Smooth muscle cell of the brain vasculature (primary cell): ENCODE measurements at places on chromosomes 11 and 22.
A peak's percentile ranks its signal among the peaks of the same experiment; 100 is the strongest.

GRCh38 chr11:88194990-88195389, 19.7 kb upstream of the RAB38 start:
- no peak for DNase-seq

- DNase-seq: no peak
Measured at GRCh38 chr11:124481365-124482323, 36.1 kb upstream of the OR8B8 start.

DNA sequence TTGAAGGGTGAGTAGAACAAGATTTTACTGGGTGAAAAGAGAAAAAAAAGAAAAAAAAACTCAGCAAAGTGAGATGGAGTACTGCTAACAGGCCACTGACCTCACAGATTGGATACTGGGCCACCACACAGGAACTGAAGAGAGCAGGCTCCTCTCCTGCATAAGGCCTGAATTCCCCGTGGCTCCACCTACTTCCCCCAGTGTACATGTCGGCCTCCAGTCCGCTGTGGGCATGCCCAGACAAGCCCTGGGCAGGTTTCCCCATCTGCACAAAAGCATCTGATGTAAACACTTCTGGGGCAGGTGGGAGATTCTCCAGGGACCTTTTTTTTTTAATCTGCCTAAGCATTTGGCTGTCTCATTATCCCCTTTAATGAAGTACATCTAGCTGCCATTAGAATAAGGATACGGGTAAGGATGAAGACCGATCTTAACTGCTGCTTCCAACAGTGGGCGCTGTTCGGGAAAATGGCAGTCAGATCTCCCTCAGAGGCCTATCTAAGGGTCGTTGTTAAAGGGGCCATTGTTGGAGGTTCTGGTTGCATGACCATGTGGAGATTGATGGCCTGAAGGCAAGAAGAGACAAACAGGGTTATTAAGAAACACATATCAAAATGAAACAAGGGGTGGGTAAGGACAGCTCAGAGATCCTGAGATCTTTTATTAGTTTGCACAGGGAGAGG, 48.5 kb downstream of the MS4A13 start:
- no peak for DNase-seq

GRCh38 chr11:86805873-86806310, 5.5 kb downstream of the PRSS23 start:
- DNase-seq: no peak

GRCh38 chr11:28798286-28798685, 690.1 kb downstream of the METTL15 start:
- no peak for DNase-seq

GRCh38 chr11:34174412-34175041, 69.1 kb downstream of the NAT10 start:
- peak; percentile 31 for DNase-seq

DNA sequence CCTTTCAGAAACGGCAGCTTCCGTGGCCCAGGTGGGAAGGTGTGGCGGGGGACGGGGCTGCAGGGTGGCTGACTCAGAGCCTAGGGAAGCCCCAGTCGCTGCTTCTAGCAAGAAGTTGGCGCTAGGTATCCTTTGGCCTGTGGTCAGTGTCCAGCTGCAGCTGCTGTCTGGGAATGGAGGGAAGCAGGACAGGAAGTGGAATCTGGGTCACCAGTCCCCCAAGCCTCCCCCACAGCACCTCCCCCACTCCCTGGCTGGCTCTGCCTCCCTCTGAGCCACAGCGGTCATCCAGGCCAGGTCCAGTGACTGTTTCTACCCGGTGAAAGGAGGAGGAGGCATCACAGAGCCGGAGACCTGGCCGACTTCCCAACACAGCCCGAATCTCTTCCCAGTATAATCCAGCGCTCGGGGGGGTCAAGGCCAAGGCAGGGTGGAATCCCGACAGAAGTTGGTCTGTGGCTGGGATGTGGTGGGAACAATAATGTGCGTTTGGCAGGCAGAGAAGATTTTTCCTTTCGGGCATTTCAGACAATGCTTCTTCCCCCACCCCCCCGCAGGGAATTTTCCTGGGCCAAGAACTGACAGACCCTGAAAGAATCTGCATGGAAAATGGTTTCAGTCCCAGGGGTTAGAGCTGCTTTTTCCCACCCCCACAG, 45.1 kb downstream of the C11orf96 start:
- peak; percentile 55 for DNase-seq

GRCh38 chr22:30601464-30601863, 5.5 kb upstream of the TCN2 start:
- DNase-seq: no peak

GRCh38 chr22:35328472-35328885, 28.8 kb downstream of the TOM1 start:
- DNase-seq: no peak

GRCh38 chr11:35015621-35016387, 99.4 kb downstream of the PDHX start:
- DNase-seq: no peak

DNA sequence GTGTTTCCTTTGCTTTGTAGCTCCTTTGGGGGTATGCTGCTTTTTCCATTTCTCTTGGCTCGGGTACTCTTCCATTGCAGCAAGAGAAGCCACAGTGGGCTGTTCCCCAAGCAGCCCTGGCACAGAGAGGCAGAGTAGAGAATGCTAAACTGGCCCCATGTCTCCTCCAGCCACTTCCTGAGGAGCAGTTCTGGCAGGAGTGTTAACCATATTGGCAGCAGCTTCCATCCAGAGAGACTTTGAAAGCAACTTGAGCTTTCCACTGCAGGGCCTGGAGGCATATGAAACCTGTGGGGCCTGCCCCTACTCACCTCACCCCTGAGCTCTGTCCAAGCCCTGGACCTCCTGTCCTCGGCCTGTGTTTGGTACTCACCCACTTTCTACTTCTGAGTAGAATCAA, 61.8 kb downstream of the ALX4 start:
- DNase-seq: no peak

DNA sequence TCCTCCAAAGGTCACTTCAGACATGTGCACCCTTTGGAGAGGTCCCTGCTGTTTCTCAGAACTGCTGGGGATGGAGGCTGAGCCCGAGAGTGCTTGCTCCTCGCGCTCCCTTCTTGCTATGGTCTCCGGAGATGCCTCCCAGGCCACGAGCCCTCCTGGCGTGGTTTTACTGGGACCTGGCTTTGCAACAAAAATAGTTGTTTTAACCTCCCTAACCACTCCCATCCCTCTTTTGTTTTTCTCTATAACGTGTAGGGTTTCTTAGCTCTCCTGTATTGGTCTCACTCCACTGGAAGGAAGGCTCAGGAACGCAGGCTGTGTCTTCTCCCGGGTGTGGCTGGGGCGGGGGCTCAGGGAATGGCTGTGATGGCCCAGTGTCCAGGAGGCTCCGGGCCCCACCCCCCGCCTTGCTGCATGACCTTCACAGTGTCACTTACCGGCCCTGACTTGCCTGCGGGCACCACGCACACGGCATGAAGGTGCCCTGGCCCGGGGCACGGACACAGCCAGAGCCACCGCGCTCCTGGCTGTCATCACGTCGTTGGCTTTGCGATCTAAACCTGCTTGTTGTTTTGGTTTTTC, 5.6 kb downstream of the PTDSS2 start:
- DNase-seq: no peak

DNA sequence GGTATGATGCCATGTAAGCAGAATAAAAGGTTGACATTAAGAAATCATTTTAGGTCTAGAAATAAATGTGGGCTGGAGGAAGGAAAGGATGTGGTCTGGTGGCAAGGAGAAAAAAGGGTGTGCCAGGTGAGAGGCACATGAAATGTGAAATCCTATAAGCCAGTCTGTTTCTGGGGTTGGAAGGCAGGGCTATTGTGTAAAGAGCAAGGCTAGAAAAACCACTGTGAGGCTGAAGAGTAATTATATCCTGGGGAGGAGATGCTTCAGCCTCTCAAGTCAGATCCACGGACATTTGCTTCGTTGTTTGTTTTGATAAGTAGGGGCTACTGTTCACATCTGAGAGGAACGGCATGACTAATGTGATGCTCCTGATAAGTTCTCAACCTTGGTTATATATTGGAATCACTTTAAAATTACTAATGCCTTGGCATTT, 77.5 kb upstream of the CTSC start:
- DNase-seq: no peak

GRCh38 chr11:66011785-66012303, at the start of gene CST6:
Gene CST6 (plus strand): TSS chr11:66012008. CDS start chr11:66012045, 37 bp downstream.
- DNase-seq: no peak

GRCh38 chr22:40416636-40417035, 46.2 kb downstream of the SGSM3 start:
- DNase-seq: no peak

GRCh38 chr11:28107191-28107749, 686 bp downstream of the KIF18A start:
- DNase-seq: no peak

- no peak for DNase-seq
Measured at GRCh38 chr11:45983471-45983845, 61.0 kb downstream of the LARGE2 start.

GRCh38 chr22:49703505-49703904, 124.2 kb downstream of the BRD1 start:
- DNase-seq: no peak

DNA sequence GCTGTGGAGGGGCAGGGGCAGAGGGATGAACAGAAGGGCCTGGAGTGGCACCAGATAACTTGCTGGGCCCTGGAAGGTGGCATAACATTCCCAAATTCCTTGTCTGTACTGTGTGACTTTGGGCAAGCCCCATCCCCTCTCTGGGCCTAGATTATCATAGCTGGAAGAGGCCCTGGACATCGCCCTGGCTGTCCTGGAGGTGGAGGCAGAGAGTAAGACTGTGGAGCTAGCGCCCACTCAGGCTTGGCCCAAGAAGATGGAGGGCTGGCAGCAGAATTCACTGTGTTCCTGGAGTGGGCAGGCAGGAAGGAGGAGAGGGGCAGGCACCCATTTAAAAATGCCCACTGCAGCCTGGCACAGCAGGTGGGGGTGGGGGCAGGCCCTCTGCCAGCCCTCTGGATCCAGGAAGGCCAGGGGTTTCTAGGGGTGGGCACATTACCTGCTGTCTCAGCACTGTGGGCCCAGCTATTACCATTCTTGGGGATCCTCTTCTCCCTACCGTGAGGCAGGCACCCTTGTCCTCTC, 22.6 kb downstream of the ARHGEF17 start:
- DNase-seq: no peak

GRCh38 chr11:129436573-129436972, 60.9 kb downstream of the BARX2 start:
- DNase-seq: no peak

GRCh38 chr11:65793144-65793581, 6.3 kb downstream of the OVOL1 start:
- DNase-seq: no peak

DNA sequence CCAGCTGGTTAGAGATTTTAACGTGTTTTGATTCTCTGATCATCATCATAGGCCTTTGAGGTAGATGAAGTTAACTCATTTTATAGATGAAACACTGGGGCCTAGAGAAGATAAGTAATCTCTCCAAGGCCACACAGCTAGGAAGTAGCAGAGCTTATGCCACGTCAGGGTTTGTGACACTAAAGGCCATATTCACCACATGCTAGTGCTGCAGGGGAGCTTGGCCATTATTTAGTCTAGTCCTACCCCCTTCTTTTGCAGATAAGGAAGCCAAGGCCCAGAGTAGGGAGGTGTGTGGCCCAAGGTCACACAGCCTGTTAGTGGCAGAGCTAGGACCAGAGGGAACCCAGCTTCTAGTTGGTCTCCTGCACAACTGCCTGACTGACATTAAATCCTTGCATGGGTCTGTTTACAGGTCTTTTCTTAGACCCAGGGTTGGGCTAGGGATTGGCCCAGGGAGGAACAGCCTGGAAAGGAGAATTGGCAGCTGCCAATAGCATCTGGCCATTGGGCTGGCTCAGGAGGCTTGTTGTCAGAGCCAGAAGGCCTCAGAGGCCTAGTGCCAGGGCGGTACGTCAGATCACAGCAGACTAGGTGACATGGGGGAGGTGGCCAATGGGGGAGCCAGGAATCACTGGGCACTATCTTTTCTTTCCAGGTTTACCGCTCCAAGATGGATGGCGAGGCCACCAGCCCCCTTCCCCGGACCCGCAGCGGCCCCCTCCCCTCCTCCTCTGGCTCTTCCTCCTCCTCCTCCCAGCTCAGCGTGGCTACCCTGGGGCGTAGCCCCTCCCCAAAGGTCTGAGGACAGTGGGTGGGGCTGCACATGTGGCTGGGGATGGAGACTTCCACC, 36.0 kb downstream of the PHLDB1 start:
- no peak for DNase-seq

DNA sequence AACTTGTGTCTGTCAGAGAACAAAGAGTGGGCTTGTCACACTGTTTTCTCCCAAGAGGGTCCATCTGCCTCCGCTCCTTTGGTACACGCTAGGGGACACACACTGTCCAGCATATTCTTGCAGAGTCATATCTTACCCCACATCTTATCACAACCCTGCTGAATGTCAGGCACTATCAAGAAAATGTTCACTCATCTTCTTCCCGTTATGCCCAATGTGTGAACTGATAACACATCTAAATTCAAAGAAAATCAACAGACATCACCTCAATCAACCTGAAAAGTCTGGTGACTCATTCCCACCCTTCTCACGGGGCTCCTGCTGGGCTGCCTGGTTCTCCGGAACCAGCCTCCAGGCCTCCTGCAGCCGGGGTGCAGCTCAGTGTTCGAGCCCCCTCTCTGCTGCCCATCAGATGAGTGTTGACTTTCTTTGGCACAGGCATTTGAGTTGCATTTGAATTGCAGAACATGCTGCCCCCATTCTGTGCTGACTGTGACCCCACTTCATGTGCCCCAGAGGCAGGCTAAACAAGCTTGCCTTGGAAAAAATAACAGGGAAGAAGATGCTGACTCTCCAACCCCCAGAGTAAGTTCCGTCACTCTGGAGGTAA, 19.4 kb downstream of the GRAP2 start:
- DNase-seq: no peak

GRCh38 chr11:124085997-124086846, 29.0 kb upstream of the VWA5A start:
- peak; percentile 41 for DNase-seq

- DNase-seq: no peak
Measured at GRCh38 chr11:124446916-124447315, 1.4 kb upstream of the OR8B8 start.

- DNase-seq: no peak
Measured at GRCh38 chr11:20337526-20338154, 25.9 kb upstream of the HTATIP2 start.

- no peak for DNase-seq
Measured at GRCh38 chr22:27874764-27875163, 44.3 kb downstream of the PITPNB start.

- DNase-seq: no peak
Measured at GRCh38 chr11:79437278-79437980, 3.4 kb downstream of the TENM4 start.

- no peak for DNase-seq
Measured at GRCh38 chr11:87743007-87743406, 432.2 kb downstream of the RAB38 start.

- DNase-seq: no peak
Measured at GRCh38 chr22:41779929-41780505, 20.5 kb upstream of the CCDC134 start.

GRCh38 chr11:8093931-8094575, 13.0 kb downstream of the TUB start:
- no peak for DNase-seq

GRCh38 chr11:118607401-118608359, at the start of gene PHLDB1:
Gene PHLDB1 (plus strand): TSS chr11:118607615. CDS start chr11:118613837, 6,222 bp downstream.
- DNase-seq: no peak

GRCh38 chr11:31424652-31425051, 55.0 kb downstream of the DNAJC24 start:
- no peak for DNase-seq
